ENCODE measurements at places on chromosomes 1 and 21. TPM values are rescaled to one million over a fixed set of nuclear protein-coding genes. Genes with fewer than 3 reads are reported as not detected.
A peak's percentile ranks its signal among the peaks of the same experiment; 100 is the strongest.

The LCE3D gene
- total RNA-seq: not detected

The HAPLN2 gene
- total RNA-seq: 0.35 TPM

DNA sequence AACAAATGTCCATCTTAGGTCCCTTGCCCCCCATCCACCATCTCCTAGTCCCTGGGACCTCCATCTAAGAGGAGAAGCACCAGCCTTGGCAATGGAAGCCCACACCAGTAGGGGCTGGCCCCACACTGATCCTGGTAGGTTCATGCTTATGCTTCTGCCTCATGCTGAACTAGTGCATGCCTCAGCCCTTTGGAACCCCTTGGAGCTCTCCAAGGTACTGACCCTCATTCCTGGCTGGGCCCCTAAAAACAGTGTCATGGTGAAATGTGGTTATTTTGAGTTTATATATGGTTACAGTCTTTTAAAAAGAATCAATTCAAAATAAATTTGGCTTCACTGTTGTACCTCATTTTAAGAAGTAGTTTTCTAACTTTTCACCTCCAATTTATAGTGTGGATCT, 108.3 kb downstream of the HIVEP3 start:
- no peak for DNase-seq

DNA sequence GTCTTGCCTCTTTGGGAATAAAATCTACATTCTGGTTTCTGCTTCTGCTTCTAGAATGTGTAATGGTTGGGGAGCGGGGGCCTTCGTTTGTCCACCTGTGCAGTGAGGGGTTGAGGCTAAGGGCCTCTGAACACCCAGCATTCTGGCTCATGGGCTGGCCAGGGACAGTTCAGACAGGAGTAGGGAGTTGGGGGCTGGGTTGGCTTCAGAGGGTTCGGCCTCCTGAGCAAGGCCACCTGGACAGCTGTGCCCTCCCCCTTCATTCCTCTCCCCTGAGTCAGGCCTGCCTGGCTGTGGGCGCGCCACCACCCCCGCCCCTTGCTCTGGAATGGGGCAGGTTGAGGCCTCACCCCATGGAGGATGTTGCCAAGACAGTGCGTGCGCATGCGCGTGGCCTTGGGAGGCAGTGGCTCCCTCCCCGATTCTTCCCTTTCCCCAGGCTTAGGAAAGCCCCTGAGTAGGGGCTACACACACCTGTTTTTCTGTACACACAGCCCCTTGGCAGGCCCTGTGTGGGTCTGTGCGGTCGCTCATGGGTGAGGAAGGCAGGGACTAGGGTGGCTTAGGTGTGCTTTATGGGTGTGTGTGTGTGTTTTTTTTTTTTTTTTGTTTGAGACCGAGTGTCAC, 57.0 kb downstream of the YARS1 start:
- no peak for DNase-seq

GRCh38 chr1:154557939-154558719, at the start of gene UBE2Q1:
TSS of gene UBE2Q1 (minus strand) at chr1:154558662. CDS start at chr1:154558553, 109 bp downstream.
- DNase-seq: peak; percentile 92

GRCh38 chr1:119587341-119587740, 60.7 kb downstream of the ZNF697 start:
- no peak for DNase-seq

DNA sequence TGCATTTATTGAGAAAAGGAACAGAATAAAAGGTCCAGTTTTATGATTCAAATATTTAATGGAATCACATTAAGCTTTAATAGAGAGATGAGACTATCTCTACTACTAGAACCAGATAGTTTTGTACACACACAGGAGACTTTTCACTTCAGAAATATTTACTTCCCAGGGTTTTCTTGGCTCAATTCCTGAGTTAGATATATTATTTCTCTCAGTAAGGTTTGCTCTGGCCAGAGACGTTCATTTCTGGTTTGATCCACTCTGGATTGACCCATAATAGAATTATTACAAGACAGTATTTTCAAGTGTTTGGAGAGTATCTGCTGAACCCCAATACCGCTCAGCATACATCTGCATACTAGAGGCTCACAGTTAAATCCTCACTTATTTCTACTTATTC, 1.3 kb upstream of the RCOR3 start:
- no peak for DNase-seq

- peak; percentile 67 for DNase-seq
These were observed 12.7 kb downstream of the CSF1 start for GRCh38 chr1:109923131-109923945.
